ENCODE measurements at places on chromosomes 6 and 20. TPM values are rescaled to one million over a fixed set of nuclear protein-coding genes. Genes with fewer than 3 reads are reported as not detected.
A peak's percentile ranks its signal among the peaks of the same experiment; 100 is the strongest.

DNA sequence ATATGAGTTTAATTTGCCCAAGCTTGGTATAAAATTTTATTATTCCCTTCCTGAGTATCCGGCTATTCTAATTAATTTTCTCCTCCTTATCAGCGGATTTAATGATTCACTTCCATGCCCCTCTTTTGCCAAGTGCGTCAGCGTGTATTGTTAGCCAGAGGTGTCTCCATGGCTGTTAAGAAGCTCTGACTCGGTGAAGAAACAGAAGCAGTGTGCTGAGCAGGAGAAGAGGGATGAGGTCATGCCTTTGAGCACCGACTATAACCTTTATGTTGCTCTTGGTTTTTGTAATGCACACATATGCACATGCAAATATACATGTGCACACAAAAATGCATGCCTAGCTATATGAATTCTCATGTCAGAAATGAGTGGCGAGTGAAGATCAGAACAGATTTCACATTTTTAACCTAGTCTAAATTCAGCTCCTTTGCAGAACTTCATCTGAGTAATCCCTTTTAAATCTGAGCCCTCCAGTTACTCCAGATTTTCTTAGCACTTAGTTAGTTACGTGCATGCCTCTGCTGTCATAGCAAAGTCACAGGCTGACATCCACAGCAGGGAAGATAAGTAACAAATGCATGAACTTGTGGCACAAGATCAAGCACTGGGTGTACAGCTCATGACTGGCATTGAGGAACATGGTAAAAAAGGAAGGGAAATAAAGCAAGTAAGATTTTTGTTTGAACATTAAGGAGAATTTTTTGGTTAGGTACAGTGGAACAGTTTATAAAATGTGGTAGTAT, 24.3 kb downstream of the HTR1E start:
- no peak for DNase-seq

SFTA2 gene
- total RNA-seq = not detected

DNA sequence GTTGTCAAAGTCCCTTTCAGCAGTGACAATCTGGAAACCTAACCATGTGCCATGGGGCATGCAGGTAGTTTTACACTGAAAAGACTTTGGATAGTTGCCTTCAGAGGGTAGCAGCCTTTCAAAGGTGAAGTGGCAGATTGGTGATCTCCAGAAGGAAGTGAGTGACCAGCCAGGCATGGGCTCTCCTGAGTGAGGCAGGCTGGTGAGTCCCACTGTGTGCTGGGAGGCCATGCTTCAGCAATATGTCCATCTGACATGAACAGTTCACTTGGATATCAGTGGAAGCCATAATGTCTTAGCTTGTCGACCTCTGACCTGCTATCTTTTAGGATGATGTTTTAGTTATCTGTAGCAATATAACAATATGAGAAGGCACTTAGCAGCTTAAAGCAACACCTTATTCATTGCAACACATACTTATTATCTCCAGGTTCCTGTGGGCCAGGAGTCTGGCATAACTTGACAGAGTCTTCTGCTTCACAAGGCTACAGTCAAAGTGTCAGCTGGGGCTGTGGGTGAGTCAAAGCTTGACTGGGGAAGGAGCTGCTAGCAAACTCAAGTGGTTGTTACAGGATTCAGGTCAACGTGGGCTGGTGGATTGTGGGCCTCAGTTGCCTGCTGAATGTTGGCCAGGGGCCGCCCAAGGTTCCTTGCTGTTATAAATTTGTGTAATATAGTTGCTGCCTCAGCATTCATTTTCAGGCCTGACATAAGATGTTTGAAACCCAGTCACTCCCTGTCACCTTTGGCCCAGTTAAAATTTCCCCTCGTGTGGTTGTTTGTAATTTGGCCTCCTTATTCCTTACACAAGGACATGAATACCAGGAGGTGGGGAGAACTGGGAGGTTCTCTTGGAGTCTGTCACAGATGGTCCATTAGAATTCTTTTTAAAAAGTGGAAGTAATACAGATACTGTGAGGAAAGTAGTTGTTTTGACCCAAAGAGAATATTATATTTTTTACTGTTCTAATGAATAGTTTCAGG, 100.2 kb downstream of the UST start:
- no peak for DNase-seq

DNA sequence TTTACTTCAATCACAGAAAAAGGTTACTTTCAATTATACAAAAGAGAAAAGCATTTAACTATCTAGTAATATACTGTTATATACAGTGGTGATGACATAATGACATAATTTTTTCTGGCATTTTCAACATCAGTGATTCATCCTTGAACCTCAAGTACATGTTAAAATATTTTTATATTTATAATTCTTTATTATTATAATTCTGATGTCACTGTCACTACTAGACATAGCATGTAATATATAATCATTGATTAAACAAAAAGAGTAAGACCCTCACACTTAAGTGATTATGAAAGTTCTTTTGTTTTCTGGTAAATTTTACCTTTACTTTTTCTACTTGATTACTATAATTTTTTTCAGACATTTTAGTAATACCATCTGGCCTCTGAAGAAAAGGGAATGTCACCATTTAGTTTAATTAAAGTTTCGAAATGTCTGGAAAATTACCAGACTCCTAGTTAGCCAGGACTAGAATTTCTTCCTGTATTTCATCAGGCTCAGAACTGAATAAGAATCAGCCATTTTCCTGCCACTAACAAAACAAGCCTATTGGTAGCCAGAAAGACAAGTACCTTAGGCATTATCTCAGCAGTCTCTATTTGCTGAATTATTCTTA, 71.5 kb downstream of the FILIP1 start:
- no peak for DNase-seq

ERVFRD-1 gene
- 0.09 TPM for total RNA-seq

DNA sequence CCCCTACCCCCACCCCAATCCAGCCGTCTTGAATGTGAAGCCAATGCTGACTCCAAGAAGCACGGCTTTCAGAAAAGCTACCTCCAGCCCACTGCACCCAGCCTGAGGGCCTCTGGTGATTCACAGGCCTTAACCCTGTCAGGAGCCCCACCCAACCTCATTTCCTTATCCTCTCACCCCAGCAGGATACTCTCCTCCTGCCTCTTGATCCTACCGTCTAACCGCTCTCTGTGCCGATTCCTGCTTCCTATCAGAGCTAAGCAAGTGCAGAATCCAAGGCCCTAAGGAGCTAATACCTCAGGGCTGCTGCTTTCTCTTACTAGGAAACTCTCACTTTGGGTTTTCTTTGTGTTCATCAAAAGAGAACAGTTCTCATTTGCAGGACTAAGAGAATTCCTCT, 47.2 kb downstream of the TRERF1 start:
- DNase-seq = peak; percentile 58

DNA sequence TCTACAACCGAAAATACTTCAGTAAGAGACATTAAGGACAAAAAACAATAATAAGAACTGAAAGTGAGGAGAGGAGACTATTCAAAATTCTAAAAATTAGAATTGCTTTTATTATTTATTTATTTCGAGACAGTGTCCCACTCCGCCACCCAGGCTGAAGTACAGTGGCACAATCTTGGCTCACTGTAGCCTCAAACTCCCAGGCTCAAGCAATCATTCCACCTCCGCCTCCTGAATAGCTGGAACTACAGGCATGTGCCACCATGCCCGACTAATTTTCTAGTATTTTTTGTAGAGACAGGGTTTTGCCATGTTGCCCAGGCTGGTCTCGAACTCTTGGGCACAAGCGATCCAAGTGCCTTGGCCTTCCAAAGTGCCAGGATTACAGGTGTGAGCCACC, 123.1 kb downstream of the RNGTT start:
- DNase-seq = no peak

DNA sequence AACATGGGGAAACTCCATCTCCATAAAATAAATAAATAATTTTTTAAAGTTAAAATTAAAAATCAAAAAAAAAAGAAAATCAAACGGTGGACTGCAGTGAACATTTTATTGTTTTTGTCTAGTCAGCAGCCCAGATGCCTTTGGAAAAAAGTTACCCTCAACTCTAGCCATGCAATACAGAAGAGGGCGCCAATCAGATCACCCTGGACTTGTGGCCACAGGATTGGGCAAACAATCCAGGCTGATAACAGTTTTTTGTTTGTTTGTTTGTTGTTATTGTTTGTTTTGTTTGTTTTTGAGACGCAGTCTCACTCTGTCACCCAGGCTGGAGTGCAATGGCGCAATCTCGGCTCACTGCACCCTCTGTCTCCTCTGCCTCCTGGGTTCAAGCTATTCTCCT, 30.5 kb upstream of the NELFCD start:
- DNase-seq = no peak

CYP24A1 gene
- total RNA-seq = not detected

GRCh38 chr6:143390278-143390677, 60.2 kb downstream of the ADAT2 start:
- DNase-seq = no peak

- DNase-seq = no peak
These were observed 9.8 kb downstream of the RAET1G start for GRCh38 chr6:149913085-149913484.

SLC9A8 gene
- total RNA-seq = 6.4 TPM

TPBG gene
- total RNA-seq = 9.8 TPM

Data from left cardiac atrium (tissue), 4 donors.